ENCODE measurements at places on chromosomes 12 and 14.

DNA sequence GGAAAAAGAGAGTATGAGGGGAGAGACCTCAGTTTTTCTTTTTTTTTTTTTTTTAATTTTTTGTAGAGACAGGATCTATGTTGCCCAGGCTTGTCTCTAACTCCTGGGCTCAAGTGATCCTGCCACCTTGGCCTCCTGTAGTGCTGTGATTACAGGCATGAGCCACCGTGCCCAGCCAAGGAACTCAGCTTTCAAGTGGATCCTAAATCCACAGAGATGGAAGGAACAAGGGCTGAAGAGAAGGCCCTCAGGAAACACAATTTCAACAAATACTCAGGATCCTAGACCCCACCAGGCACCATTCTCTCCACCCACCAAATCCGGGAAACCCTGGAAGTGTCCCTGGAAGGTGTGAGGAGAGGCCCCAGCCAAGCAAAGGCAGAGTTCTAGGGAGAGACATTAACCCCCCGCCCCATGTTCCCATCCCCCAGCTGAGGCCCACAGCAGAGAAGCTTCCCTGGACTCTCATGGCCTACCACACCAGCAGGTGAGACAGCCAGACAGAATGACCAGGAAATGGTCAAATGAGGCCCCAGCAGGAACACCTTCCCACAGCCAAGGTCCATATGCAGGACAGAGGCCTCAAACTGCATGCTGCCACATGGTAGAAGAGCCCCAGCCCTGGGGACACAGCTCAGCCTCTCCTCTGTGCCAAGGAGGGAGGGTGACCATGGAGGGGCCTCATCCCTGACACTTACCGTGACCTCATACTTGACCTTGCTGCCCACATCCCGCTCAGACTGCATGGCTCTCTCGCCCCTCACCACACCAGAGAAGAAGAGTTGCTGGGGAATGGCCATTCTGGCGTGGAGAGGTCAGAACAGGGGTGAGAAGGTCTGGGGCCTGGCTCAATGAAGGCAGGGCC is 14.1 kb downstream of the ITGA7 start:
- DNase-seq = no peak

GRCh38 chr12:91920276-91920675 is 225.4 kb downstream of the BTG1 start:
- no peak for DNase-seq

DNA sequence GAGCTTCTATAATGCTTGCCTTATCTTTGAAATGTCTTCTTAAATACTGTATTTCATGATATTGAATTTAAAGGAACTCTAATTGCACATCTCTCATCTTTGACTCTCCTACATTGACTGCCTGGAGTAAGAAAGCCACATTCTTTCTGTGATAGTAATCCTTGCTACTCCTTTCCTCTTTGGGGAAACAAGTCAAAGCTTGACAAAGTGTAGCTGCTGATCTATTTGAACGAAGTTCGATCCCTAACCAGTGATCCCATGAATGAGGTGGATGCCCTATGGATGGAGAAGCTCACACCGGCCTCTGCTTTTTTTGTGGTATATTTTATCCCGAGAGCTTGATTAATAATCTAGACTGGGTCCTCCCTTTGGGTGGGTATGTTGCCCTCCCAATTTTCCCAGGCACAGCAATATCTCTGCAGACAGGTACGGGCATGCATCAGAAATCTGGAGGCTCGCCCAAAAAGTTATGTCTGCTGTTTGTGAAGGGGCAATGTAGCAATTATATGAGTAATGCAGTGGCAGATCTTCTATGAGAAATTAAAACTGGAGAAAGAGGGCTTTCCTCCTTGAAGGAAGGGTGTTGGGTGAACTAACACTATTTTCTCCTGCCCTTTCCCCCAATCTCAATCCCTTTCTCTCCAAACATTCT is 163.0 kb upstream of the FRMD6 start:
- DNase-seq = no peak

DNA sequence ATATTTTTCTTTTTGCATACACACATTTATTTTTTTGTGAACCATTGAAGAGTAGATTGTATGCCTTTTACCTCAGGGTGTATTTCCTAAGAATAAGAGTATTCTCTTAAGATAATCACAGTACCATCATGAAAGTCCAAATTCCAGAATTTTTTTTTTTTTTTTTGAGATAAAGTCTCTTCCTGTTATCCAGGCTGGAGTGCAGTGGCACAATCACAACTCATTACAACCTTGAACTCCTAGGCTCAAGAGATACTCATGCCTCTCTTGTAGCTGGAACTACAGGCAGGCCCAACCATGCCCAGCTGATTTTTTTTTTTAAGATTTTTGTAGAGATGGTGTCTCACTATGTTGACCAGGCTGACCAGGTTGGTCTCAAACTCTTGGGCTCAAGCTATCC is 10.9 kb downstream of the FRS2 start:
- no peak for DNase-seq

DNA sequence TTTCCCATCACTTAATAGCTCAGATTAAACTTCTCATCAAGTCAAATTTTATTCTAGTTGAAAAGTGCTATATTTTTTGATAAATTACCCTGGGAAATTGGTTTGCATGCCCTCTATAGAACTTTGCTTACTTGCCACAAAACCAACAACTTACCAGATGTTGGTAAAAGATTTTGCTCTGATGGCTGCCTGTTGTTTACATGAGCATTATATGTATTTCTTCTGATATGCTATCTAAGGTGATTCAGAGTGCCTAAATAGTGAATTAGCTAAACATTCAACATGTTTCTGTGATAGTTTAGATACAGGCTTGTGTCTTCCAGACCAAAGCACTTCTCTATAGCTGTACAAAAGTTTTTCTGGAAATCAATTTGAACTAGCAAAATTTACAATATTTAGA is 51.0 kb downstream of the PPM1A start:
- no peak for DNase-seq

DNA sequence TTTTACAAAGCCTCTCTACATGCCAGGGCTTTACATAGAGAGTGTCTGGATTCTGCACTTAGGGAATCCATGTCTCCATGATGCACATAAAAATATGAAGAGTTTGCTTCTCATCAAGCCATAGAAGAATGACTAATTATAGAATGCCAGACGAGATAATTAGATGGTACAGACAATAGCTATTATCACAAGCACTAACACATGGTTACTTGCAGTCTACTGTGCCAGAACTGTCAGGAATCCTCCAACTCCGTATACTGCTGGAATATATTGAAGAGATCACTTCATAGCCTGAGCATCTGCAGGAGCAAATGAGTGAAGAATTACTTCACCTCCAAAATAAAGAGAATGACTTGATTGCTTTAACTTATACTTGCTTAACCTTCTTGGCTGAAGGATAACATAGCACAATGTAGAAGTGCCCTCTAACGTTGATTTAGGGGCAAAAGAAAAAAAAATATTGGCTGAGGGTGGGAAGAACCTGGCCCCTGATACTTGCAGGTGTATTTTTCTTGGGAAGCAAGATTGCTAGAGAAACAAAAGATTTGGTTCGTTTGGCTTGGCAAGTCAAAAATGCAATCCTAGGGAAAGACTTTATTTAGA is 272.8 kb upstream of the FAR2 start:
- DNase-seq = no peak

DNA sequence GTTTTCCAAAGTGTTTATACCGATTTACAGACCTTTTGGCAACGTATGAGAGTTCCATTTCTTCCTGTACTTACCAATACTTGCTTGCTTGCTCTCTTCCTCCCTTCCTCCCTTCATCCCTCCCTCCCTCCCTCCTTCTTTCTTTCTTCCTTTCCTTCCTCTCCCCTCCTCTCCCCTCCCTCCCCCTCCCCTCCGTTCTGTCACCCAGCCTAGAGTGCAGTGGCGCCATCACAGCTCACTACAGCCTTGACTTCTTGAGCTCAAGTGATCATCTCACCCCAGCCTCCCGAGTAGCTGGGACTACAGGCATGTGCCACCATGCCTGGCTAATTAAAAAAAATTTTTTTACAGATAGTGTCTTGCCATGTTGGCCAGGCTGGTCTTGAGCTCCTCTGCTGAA is 40.4 kb downstream of the DIP2B start:
- DNase-seq = no peak

- no peak for DNase-seq
These were observed 54.6 kb downstream of the GTF2A1 start for GRCh38 chr14:81166121-81166520.

- no peak for DNase-seq
These were observed 23.3 kb downstream of the TAS2R7 start for GRCh38 chr12:10779103-10779502.

- DNase-seq = no peak
These were observed 56.5 kb upstream of the PPFIA2 start for GRCh38 chr12:81815611-81816010.

DNA sequence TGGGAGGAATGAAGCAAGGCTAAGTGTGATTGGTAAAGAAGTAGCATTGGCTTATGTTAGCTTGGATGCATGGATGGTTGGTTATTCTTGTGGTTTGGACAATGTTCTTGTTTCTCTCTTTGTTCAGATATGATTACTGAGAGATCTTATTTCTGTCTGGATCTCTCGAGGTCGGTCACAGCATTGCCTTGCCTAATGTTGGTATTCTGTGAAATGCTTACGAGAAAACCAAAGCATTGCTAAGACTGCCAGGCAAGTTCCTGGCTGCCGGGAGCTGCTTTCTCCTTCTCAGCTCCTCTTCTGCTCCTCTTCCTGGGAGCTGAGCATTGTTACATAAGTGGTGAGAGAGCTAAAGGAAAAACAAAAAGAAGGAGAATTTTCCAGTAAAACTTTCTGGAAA is 7.4 kb upstream of the RND1 start:
- no peak for DNase-seq

- DNase-seq = no peak
These were observed 159.8 kb upstream of the DAAM1 start for GRCh38 chr14:59028476-59029202.

DNA sequence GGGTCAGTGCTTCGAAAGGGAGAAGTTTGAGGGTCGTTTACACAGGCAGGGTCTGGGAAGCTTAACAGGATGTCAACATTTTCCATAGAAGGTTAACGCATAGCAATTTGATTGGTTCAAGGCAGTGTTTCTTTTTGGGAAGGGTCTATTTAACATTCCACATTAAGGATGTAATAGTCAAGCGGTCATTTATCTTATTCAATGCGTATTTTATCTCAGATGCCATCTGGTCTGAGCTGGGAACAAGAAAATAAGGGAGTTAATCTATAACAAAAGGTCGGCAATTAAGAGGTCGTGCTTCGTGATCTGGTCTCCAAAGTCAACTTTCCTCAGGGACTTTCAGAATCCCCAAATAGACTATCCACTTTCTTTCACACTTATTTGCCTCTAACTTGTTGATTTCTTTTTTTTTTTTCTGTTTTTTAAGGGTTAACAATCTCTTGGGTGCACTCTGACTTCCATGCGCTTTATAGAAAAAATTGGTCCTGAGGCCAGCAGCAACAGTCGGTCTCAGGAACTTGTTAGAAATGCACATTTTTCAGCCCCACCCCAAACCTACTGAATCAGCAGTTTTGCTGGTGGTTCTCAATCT is 550 bp upstream of the RESF1 start:
- no peak for DNase-seq

DNA sequence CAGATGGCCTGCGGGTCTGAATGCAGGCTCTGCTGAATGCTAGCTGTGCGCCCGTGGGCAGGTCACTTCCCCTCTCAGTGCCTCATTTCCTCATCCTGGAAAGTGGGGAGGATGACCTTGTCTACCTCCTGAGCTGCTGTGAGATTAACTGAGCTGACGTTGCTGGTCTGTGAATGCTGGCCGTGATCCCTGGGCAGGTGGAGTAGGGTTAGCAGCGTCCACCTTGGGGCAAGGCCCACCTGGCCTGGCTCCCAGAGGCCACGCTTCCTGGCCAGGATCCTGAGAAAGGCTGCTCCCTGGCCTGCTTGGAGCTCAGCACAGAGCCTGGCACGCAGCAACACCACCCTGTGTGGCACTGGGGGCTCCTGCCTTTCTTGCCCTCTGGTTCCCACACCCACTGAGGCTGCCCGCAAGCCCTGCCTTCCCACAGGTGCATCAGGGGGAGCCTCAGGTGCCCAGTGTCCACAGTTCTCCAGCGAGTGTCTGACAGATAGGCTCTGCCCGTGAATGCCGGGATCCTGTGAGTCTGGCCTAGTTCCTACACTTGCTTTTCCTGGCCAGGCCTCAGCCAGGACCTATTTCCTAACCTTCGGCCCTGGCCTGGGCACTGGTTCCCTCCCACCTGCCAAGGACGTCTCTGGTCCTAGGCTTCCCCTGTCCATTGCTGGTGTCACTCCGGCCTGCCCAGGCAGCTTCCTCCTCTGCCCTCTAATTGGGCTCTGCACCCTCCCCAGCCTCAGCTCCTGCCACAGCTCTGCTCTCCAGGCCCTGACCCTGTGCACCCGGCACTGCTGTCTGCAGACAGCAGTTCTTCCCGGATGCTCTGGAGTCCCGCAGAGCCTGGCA is 37.2 kb upstream of the TDRD9 start:
- no peak for DNase-seq

DNA sequence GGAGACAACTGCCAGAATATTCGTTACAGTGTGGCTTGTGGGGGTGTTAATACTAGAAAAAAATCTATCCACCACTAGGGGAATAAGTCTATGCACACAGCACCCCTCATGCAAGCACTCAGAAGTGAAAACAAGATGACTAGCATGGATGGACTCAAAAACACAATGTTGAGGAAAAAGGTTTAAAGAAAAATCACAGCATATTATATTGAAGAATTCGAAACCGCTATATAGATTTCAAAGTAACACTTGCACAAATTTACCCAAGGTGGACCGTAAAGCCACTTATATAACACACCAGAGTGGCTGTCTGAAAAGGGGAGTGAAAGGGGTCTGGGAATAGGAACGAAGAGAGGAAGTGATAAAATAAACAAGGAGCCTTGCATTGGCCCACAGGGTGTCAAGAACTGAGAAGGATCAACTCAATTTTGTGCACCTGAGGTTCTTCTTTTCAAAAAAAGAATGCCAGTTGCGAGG is 544 bp downstream of the ABCD4 start:
- DNase-seq = no peak

DNA sequence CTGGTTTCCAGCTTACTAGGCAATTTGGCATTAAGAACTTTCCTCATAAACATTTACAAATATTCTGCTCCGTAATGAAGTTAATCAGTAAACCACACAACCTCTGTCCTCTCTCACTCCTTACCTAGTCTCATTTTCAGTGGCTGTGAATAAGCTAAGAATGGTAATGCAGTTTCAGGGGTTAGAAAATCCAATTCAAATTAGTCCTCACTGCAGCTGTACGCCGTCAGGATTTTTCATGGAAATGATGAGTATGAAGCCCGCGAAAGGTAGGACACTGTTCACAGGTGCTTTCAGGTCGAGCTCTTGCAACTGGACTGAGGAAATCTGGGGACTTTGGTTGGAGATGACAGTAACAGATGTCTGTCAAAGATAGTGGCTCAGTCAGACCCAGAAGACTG is 29.6 kb downstream of the NR1H4 start:
- no peak for DNase-seq

GRCh38 chr12:5201554-5202218 is 158.0 kb downstream of the KCNA5 start:
- no peak for DNase-seq

- DNase-seq = no peak
These were observed 289.6 kb downstream of the ZFP36L1 start for GRCh38 chr14:68503186-68503825.

DNA sequence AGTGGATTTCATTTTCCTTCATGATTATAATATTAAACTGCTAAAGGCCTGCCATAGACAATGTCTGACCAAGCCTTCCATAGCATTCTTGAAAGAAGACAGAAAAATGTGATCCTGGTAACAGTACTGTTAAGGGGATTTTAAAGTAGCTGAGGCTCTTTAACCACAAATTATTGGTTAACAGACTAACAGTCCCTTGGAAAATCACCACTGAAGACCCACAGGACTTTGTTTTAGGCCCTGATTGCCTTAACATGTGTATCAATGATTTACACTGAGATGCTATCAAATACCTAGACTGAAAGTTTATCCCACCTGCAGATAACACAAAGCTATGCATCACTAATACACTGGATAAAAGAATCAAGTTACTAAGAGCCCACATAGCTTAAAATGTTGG is 6.0 kb downstream of the KRT79 start:
- DNase-seq = no peak

All from stimulated activated CD4-positive, alpha-beta T cell treated with anti-CD3 and anti-CD28 coated beads, Interleukin-4, amount 100 ng/mL, for 4 hours (primary cell).